Natural killer cell (primary cell): ENCODE measurements at places on chromosomes 13 and 19. TPM values are rescaled to one million over a fixed set of nuclear protein-coding genes. Genes with fewer than 3 reads are reported as not detected.

- no peak for DNase-seq
These were observed 121.1 kb upstream of the MYO16 start for GRCh38 chr13:108508263-108508662.

DNA sequence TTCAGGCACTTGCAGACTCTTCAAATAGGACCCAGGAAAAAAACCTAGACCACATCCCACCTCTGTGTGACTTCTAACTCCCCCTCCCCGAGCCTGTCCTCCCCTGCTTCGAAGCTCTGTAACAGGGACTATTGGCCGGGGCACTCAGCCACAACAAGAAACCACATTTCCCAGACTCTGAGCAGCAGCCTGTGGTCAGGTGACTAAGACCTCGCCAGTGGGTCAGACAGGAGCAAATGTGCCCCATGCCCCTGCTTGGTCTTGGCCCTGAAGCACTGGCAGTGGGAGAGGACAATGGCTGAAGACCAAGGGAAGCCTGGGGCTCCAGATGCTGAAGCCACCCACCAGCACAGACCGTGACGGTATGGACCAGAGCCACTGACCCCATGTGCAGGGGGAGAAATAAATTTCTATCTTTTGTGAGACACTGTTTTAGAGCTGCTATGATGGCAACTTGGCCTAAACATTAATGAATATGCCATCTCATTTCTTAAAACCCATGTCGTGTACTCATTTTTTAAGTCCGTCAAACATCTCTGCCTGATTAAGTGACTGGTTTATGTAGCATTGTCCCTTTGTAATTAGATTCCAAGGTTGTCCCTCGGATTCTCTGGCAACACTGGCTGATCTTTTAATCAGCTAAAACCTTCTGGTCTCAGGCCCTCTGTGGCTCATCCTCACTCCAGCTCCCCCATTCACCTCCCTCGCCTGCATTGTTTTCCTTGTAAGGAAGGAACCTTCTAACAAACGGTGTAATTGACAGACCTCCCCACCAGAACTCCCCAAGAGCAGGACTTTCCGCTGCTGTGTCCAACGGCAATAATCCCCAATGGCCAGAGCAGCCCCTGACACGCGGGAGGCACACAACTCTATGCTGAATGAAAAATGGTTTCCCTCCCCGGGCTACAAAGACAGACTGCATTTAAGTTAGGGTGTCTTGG, 98.4 kb downstream of the STK24 start:
- peak; percentile 23 for DNase-seq

GRCh38 chr19:23855676-23856075, 59.0 kb upstream of the ZNF726 start:
- no peak for DNase-seq

DNA sequence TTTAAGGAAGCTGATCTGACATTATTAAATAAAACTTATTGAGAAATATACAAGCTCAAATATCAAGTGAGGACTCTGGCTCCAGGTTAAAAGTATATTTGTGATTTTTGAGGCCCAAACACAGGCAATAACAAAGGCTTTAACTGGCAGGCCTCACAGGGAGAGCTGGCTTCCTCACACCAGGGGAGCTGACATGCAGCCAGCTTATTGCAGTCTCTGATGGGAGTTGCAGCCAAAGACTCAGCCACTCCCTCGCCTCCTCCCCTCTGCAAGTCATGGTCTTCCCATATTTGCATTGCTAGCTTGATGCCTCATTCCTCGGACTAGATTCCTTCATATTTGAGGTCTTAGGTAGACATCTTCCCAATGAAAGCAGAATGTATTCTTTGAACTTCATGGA, 647.1 kb upstream of the SLITRK6 start:
- no peak for DNase-seq

DNA sequence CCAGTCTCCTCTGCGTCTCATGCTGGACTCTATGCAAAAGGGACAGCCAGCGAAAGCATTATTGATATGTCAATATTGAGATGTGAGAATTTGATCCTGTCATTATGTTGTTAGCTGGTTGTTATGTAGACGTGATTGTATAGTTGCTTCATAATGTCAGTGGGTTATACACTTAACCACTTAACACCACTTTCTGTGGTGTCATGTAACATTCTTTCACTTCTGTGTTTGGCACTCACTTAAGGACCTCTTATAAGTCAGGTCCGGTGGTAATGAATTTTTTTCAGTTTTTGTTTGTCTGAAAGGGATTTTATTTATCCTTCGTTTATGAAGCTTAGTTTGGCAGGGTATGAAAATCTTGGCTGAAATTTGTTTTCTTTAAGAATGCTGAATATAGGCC, 7.1 kb upstream of the SIGLEC7 start:
- no peak for DNase-seq

GRCh38 chr13:40568246-40569023, 98.0 kb downstream of the FOXO1 start:
- DNase-seq: no peak

DNA sequence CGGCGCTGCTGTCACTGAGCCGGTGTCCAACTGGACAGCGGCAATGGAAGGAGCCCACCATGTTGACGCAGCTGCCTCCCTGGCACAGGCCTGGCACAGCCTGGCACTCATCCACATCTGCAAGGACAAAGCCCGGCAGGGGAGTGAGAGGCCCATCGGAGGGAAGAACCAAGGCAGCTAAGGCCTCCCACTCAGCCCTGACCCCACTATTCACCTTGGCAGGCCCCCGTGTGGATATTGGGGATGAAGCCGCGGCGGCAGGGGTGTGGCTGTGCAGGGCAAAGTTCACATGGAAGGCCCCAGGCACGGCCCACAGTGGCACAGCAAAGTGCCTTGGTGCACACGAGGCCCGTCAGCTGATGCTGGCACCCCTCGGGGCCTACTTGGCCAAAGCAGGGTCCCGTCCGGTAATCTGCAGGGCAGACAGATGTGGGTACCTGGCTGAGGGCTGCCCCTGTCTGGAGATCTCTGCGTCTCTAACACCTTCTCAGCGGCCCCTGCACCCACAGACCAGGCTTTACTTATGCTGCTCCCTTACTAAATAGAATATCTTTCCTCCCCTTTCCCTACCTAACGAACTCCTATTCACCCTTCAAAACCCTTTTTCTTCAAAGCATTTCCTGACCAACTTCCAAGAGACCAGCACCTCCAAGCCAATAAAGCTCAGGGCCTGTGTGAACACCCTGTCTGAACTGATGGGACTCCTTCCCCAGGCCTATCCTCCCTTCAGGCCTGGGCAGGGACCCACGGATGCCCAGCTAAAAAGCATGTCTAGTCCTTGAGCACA, 7.5 kb downstream of the FBN3 start:
- no peak for DNase-seq

GRCh38 chr19:38684078-38684861, 36.8 kb downstream of the ACTN4 start:
- peak; percentile 72 for DNase-seq

DNA sequence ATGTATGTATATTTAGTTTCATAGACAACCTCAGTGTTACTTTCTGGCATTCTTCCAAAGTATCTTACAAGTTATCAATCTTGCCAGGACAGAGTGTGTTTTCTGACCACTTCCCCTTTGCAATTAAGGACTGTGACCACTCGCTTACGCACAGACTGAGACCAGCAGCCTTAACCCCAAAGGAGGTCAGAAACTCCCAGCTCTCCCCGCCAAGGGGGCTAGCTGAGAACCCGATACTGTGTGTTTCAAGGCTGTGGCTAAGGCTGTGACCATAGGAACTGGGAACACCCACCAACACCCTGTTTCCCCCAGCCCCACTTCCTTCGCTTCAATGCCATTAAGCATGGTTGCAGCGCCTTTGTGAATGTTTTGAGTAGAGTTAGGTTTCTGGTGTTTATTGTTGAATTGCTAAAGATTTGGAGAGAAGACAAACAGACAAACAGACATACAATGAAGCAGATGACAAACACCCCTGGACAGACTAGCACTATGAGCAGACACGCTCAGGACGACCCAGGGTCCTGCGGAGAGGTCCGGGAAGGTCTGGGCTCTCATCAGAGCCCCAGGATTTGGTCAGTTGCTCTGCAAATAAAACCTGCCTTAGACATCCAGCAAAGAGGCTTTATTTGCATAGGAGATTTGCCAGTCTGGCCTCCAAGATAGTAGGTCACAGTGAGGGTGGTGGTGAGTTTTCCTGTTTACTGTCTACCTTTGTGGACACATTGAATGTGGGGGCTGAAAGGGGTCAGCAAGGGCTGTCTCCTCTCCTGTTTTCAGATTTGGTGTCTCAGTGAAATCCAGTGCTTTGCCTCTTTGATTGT, 25.0 kb upstream of the TNFSF11 start:
- DNase-seq: peak; percentile 28

DNA sequence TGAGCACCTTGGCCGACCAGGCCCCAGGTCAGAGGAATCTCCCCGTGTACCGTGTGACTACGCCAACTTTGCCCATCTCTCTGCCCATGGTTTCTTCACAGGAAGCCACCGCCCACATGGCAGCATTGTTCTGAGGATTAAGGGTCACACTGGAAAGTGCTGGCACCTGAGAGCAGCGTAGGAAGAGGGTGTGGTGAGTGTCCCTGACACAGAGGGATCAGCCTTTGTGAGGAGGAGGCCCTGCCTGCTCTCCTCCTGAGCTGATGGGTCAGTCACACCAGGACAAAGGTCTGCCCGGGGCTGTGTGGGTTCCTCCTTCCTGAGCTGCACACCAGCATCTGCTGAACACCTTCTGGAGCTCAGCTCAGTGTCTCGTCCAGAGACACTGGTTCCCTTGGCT, 32.2 kb upstream of the SLC15A1 start:
- no peak for DNase-seq

The DACT3 gene
- 0.20 TPM for total RNA-seq

The YJEFN3 gene
- total RNA-seq: 4.3 TPM

The NLRP4 gene
- not detected for total RNA-seq

The RNF17 gene
- total RNA-seq: not detected

The PPP2R1A gene
- 232 TPM for total RNA-seq

The MISP gene
- not detected for total RNA-seq

The ZFP28 gene
- 4.2 TPM for total RNA-seq

The GPR4 gene
- total RNA-seq: 0.13 TPM
